ENCODE measurements at places on chromosomes 4 and X.

GRCh38 chrX:12013211-12013618 lies 125.1 kb upstream of the FRMPD4 start:
- DNase-seq, result no peak

DNA sequence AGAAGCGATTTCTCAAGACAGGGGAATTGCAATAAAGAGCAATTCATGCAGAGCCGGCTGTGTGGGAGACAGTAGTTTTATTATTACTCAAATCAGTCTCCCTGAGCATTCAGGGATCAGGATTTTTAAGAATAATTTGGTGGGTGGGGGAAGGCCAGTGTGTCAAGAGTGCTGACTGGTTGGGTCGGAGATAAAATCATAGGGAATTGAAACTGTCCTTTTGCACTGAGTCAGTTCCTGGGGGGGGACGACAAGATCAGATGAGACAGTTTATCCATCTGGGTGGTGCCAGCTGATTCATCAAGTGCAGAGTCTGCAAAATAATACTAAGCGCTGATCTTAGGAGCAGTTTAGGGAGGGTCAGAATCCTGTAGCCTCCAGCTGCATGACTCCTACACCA lies 502.4 kb downstream of the NLGN4X start:
- DNase-seq, result no peak

DNA sequence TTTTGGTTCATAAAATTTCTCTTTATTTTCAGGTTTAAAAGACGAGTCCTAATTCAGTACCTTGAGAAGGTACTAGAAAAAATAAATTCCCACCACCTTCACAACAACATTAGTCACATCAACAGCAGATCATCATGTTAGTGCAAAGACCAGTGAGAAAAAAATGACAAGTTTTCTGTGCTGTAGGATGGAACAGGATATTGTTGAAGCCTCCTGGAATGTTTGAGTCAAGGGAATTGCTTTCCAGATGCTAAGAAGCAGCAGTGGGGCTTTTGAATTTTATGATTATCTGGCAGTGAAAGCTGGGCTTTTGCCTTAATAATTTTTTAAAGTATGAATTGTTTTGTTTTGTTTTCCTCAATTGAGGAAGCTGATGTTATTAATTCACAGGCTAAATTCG lies 61.0 kb downstream of the INTS6L start:
- DNase-seq, result no peak

GRCh38 chr4:54539500-54540029 lies 118.2 kb upstream of the KIT start:
- DNase-seq, result no peak

GRCh38 chrX:2960861-2961515 lies 31.8 kb upstream of the ARSD start:
- no peak for DNase-seq

DNA sequence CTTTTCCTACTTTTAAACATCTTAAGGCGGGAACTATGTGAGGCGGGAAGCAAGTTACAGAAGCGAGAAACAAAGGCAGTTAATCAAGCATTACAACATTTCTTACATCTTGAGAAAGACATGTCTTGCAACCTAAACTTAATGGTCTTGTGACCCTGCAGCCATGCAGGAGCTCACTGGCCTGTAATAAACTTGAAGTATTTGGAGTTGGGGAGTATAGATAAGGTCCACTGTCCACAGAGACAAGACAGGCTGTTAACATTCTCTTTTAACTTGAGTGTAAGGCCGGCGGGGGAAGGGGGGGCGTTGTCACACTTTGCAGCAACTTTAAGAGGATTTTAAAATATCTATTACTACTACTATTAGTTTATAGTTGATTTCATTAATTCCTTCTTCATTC lies 10.3 kb upstream of the UGT8 start:
- no peak for DNase-seq

DNA sequence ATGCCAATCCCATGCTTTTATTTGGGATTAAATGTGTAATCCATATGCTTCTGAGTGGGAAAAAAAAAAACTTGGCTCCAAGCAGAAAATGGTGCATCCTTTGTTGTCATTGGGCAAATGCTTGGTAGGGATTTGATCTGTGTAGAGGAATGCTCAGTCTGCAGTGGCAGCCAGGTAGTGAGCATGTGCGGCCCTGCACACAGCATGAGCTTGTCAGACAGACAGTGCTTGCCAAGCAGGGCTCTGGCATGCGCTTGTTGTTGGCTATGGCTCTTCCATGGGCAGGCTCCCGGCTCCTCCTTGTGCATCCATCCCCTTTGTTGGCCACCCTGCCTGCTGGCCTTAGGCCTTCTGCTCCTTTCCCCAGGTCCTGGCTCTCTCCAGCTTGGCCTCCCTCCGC lies 130.3 kb downstream of the GPR143 start:
- DNase-seq, result no peak

- no peak for DNase-seq
Observed at GRCh38 chr4:124133753-124134152, 578.8 kb downstream of the ANKRD50 start.
